Stimulated activated CD4-positive, alpha-beta T cell treated with anti-CD3 and anti-CD28 coated beads, Interleukin-15, amount 100 ng/mL, for 1 hour (primary cell): ENCODE measurements at places on chromosomes 4 and X.

DNA sequence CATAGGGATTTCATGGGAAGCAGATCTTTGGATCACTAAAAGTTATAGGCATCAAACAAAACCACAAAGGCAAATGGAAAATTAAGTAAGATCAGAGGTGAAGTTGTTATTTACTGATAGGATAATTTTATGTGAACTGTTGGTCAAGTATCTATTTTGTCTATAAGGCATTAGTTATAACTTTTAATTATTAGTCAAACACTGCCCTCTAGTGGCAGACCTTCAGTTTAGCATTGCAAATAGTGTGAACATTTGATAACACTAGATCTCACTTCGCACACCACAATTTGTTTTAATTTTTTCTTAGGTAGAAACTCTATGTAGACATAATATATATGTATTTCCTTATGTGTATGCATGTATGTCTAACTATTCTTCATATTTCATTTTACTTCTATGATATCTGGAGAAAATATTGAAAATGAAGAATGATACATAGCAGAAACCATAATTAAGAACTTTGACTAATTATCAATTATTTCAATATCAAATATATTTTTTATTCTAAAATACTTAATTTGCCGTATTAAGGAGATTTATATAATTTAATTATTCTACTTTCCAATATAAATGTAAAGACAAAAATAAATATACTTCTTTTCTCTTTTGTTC is 214.5 kb upstream of the TACR3 start:
- DNase-seq = no peak

- DNase-seq = no peak
Observed at GRCh38 chrX:153927672-153927921, 1.5 kb upstream of the ARHGAP4 start.

- no peak for DNase-seq
Observed at GRCh38 chrX:22124098-22124497, 92.0 kb downstream of the PHEX start.

GRCh38 chr4:81494031-81494431 is 22.3 kb upstream of the RASGEF1B start:
- DNase-seq = no peak

- DNase-seq = no peak
Observed at GRCh38 chrX:136138939-136139338, 8.4 kb upstream of the FHL1 start.

GRCh38 chrX:38881066-38881465 is 79.8 kb downstream of the MID1IP1 start:
- DNase-seq = no peak

GRCh38 chrX:150768580-150769190 is 75.5 kb downstream of the MTMR1 start:
- DNase-seq = no peak

DNA sequence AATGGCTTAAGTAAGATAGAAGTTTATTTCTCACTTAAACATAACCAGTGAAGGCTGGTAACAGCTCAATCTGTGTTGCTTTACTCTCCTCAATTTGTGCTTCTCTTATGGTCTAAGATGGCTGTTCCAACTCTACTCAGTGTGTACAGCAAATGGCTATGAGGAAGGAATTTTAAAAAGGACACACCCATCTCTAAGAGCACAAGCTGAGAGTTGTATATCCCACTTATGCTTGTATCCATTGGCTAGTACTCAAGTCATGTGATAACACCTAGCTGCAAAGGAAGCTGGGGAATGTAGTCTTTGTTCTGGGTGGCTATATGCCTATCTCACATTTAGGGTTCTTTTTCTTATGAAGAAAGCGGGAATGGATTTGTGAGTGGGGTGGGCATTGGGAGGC is 63.3 kb downstream of the GPAT3 start:
- DNase-seq = no peak

GRCh38 chrX:139049465-139049864 is 337.9 kb upstream of the FGF13 start:
- DNase-seq = no peak

- no peak for DNase-seq
Observed at GRCh38 chr4:7516096-7516772, 81.5 kb upstream of the PSAPL1 start.

- no peak for DNase-seq
Observed at GRCh38 chrX:7109838-7110793, 37.4 kb upstream of the STS start.
